ENCODE measurements at places on chromosomes 7 and 10. TPM values are rescaled to one million over a fixed set of nuclear protein-coding genes. Genes with fewer than 3 reads are reported as not detected.

DNA sequence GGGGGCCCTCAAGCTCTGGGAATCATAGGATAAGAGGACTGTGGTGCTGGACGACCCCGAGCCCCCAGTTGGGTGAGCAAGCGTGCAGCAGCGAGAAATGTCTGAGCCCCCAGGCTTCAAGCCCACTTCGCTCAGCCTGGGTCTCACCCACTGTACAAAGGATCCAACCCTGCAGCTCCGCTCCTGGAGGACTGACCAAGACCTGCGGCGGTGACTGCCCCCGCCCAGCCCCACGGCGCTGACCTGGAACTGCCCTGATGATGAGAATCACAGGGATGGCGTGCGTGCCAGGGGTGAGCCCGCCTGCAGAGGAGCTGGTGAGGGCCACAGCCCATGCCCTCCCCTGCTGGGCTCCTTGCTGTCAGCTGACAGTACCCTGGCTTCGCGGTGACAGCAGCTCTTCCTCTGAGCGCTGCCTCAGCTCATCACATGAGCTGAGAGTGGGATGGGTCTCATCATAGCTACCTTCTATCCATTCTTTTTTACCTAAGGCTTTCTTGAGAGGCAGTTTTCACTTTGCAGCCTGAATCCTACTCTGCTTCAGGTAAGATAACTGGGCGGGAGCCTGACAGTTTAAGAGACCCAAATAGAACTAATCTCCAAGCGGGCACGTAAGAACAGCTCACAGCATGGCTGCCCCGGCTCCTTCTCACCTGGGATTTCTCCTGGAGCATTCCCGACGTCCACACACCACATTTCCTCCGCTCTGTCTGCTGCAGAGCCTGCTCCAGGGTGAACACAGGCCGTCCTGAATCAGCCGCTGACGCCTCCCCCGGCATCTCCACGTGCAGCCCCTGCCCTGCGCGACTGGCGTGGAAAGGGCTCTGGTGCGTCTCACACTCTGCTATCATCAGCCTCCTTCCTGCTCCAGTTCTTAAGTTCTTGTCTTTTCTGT, 329.9 kb downstream of the PTPRN2 start:
- no peaks in the 10 kb centered on the region for H3K36me3 ChIP-seq
- H3K4me3 ChIP-seq = no peak overlapping the region
- no peak overlapping the region for H3K27ac ChIP-seq
- DNase-seq = no peak
- H3K4me1 ChIP-seq = no peaks in the 10 kb centered on the region

TRIM74 gene
- 1.3 TPM for total RNA-seq

STEAP1B gene
- 0.79 TPM for total RNA-seq

ATP5MK gene
- total RNA-seq = 265 TPM

AGAP4 gene
- 17.5 TPM for total RNA-seq

WAPL gene
- total RNA-seq = 34.7 TPM
